Spinal cord (tissue), 10 donors: ENCODE measurements at places on chromosomes 2 and 18. TPM values are rescaled to one million over a fixed set of nuclear protein-coding genes. Genes with fewer than 3 reads are reported as not detected.

GRCh38 chr2:217231212-217231611, 371.3 kb upstream of the TNP1 start:
- DNase-seq: no peak

- no peak for DNase-seq
These were observed 8.7 kb upstream of the INPP1 start for GRCh38 chr2:190334479-190335224.

GRCh38 chr2:235555371-235555770, 61.5 kb downstream of the AGAP1 start:
- DNase-seq: no peak

DNA sequence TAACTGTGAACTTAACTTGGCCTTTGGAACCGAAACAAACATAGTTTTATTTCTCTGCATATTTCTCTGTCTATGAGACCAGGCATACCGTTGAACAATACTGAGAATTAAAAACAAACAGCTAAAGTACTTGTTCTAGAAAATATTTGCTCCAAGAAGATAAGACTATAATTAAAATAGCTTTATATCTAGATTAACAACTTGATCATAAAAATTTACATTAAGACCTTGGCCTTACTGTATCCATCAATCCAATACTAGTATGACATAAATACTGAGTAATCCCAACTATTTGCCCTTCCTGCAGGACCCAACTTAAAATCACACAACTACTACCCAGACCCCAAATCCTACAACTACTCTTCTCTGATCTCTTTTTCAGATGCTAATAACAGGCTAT, 260.9 kb downstream of the RIT2 start:
- DNase-seq: no peak

GRCh38 chr2:64996871-64997307, 7.7 kb downstream of the SLC1A4 start:
- no peak for DNase-seq

DNA sequence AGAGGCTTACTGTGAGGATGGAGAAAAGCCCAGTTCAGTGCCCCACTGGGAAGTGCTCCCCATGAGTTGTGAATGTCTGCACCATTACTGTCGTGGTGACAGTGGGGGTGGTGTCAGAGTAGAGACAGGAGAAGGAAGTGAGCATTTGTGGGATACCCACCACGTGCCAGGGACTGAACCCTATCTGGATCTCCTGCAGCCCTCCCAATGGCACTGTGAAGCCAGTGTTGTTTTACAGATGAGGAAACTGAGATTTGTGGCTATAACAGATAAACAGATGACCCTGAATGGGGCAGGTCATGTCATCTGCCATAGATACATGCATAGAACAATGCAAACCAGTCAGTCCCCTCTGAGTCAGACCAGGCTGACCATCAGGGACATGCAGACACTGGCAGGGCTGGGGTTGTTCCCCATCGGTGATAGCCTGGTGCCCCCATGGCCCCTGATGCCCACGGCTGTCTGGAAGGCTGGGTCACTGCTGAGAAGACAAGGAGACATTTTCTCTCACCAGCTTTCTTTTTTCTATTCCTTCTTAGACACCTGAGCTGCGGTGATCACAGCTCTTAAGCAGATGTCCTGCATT, 60.8 kb downstream of the EMILIN2 start:
- DNase-seq: no peak

DNA sequence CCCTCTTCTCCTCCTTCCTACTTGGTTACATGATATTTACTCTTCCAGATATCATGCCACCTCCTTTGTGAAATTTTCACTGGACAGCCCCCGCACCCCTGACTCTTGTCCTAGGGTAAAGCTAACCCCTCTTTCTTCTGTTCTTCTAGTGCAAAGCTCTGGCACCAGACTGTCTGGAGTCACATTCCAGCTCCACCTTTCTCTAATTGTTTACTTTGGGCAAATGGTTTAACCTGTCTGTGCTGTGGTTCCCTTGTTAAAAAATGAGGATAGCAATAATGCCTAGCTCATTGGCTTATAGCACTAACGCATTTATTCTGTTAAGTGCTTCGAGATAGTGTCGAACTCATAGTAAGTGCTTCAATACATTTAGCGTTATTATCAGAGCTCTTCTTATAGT, 306.2 kb downstream of the ALK start:
- no peak for DNase-seq

- DNase-seq: no peak
These were observed 16.9 kb upstream of the CRACDL start for GRCh38 chr2:98952966-98953365.

The SGO2 gene
- total RNA-seq: 10.8 TPM

The PLGLB1 gene
- 4.5 TPM for total RNA-seq
